ENCODE measurements at places on chromosomes 11 and 22.

- DNase-seq: peak; percentile 92
Observed at GRCh38 chr11:45899448-45900174, 7.5 kb downstream of the FREY1 start.

DNA sequence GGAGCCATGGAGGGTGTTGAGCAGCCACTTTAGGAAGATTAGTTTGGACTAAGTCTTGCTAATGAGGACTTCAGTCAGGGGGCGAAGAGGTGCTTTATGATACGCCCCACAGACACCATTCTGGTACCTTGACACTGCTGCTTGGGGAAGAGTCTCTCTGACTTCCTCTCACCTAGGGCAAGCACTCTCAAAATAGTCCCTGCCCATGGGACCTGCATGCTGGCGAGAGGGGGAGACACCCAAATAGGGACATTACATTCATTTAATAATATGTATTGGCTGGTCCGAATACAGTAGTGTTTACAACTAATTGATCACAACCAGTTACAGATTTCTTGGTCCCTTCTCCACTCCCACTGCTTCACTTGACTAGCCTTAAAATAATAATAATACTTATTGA is 4.4 kb upstream of the CATSPERZ start:
- DNase-seq: no peak

GRCh38 chr11:77654770-77655434 is 17.3 kb upstream of the CLNS1A start:
- DNase-seq: no peak

- DNase-seq: no peak
Observed at GRCh38 chr11:76172583-76172982, 33.7 kb downstream of the WNT11 start.

- DNase-seq: no peak
Observed at GRCh38 chr11:131136486-131136885, 220.2 kb upstream of the SNX19 start.

DNA sequence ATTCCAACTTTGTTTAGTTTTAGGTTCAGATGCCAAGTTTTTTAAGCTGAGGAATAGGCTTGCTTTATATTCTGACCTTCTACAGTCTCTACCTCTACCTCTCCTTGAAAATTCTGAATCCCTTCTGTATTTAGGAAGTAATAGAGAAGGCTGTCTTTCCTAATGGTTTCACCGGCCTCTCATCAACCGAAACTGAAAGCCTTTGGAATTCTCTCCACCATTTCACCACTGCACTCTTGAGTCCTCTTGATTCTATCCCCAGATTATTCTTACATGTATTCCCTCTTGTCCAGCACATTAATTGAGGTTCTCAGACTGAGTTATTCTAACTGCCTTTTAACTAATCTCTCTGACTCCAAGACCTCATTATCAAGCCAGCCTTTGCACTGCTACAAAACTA is 67.7 kb upstream of the PICALM start:
- DNase-seq: no peak

DNA sequence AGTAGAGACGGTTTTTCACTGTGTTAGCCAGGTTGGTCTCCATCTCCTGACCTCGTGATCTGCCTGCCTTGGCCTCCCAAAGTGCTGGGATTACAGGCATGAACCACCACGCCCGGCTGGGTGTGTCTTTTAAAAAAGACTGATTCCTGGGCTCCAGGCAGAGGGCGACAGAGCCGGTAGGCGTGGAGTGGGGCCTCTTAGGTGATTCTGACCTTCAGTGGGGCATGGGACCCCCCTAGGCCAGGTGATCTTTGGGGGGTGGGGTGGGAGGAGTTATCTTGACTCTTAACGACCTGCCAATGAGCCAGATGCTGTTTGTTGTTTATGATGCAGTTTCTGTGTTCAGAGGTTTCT is 12.9 kb upstream of the SORL1-AS1 start:
- no peak for DNase-seq

- DNase-seq: no peak
Observed at GRCh38 chr11:97722065-97722464, 1298.7 kb upstream of the CNTN5 start.

- no peak for DNase-seq
Observed at GRCh38 chr11:105023003-105023402, at the start of gene CASP5. Gene CASP5, minus strand, starts transcription at chr11:105023168. Its CDS starts 32 bp downstream, at chr11:105023136.

GRCh38 chr11:107496011-107496410 is 38.4 kb upstream of the CWF19L2 start:
- peak; percentile 31 for DNase-seq

GRCh38 chr11:12512826-12513395 is 135.5 kb downstream of the PARVA start:
- DNase-seq: no peak

DNA sequence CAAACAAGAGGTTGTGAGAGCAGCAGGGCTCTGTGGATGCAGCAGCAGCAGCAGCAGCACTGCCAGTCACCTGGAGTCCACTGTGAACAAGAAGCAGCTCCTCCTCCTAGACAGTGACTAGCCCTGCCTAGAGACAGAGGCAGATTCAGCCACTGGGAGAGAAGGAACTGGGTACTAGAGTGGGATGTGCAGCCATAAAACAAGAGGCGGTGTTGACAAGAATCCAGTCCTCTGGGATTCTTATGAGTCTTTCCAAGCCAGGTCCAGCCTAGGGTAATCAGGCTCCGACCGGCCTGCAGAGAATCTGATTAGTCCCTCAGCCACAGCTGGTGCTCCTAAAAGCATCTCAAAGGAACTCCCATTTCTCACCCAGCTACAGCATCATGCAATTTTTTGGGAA is 83.9 kb upstream of the USP47 start:
- no peak for DNase-seq

- no peak for DNase-seq
Observed at GRCh38 chr11:127493330-127494022, 492.9 kb upstream of the KIRREL3 start.

DNA sequence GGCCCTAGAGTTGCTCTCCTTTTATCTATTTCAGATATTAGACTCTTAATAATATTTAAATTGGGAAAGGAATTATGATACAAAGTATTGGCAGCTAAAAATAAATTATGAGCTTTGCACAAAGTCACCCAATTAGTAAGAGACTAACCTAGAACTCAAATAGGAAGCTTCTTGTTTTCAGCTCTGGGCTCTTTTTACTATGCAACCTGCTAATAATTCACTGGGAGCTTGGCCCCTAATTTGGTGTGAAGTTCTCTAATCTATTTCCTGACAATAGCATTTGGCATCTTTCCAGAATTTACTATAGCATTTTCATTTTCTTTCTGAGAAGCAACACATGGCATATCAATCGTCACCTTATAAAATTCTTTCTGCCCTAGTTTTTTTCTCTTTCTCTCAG is 727.7 kb upstream of the ANO5 start:
- DNase-seq: no peak

DNA sequence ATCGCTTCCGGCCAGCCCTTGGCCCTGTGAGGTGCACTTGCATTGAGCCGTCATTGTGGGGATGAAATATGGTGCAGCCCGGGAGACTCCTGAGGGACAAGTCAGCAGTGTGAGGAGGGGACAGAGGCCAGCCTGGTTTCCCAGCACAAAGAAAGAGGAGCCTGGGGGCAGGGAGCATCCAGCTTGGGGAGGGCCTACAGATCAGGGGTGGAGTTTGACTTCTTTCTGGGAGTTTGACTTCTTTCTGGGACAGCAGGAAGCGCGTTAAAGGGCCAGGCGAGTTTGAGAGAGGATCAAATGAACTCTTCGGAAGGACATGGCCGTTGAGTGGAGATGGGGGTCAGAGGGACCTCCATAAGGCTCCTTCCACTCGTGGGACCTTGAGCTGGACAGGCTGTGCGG is 91.9 kb downstream of the LRRC32 start:
- DNase-seq: no peak

DNA sequence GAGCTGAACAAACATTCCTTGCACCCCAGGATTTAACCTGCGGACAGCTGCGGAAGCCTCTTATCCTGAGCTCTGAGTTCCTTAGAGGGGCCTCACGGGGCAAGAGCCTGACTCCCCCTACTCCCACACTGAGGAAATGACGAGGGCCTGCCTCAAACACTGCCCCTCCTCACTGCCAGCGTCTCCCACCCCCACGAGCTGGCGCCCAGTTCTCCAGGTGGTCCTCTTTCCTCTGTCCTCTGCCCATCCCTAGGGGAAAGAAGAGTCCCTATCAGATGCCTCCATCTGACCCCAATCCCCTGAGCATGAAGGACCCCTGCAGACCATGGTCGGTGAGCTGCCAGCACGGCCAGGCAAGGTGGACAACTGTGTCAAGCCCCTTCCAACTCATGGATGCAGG is 14.3 kb downstream of the CHST1 start:
- no peak for DNase-seq

DNA sequence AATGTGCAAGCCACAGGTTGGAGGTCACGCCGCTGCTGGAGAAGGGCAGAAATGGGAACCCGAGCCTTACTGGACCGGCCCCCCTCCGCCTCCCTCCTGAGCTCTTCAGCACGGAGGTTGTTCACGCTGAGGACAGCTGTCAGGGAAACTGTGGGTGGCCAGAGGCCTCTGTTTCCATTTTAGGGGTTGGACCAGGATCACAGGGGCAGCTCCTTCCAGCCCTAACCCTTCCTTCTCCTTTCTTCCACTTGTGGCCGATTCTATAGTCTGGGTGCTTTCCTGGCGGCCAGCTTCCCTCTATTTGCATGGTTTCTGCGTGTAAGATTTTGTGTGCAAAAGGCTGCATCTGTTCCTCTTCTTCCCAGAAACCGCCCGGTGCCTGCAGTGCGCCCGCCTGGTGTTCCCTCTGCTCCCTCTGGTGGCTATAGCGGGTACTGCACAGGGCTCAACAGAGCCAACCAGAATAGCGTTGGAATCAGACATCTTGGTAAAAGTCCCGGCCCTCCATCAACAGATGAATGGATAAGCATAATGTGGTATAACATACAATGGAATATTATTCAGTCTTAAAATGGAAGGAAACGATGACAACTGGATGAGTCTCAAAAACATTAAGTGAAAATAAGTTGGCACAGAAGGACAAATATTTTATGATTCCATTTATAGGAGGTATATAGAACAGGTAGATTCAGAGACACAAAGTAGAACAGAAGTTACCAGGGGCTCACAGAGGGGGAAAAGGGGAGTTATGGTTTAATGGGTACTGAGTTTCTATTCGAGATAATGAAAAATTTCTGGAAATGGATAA is 8.4 kb upstream of the SLC22A8 start:
- DNase-seq: peak; percentile 85

DNA sequence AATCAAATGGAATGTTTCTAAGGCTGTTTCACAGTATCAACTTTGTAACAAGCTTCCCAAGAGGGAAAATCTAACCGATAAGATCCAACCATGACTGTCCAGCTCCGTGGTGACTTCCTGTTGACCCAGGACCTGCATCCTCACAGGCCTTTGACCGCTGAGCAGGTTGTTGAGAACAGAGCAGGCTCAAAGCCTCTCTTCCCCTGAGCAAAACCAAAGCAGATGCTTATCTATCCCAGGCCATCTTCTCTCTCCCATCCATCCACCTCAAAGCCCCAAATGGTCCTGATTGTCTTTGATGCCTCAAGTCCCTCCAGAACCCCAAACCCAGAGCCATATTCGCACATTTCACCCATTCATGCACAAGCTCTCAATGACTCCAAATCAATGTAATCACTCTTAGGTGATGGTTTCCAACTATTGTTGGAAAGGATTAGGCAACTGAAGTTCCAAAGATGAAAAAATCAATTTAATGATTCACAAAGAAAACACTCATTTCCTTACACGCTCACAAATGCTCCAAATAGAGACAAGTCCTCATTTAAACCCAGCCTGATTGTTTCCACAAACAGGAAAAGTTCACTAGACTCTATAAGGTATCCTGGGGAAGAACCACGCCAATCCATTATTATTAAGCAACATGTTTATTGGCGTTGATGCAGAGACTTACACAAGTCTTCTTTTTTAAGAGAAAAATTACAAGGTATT is 48.7 kb downstream of the C11orf58 start:
- DNase-seq: no peak

DNA sequence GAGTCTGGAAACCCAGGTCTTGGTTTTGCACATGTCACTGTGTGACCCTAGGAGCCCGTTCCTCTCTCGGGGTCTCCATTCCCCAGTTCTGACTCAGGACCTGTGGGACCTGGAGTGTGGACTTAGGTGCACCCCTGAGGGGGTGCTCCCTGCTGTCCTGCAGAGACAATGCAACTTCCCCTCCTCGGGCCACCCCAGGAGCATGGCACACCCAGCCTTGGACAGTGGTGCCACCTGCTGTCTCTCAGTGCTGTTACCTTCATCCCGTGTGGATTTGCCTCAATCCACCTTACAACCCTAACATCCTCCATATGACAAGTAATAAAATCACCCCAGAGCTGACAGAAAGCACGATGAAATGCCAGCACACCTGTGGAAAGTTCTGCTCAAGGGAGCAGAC is 27.5 kb upstream of the CRYBB3 start:
- peak; percentile 64 for DNase-seq

GRCh38 chr11:128544471-128545051 is 42.8 kb downstream of the ETS1 start:
- DNase-seq: no peak

DNA sequence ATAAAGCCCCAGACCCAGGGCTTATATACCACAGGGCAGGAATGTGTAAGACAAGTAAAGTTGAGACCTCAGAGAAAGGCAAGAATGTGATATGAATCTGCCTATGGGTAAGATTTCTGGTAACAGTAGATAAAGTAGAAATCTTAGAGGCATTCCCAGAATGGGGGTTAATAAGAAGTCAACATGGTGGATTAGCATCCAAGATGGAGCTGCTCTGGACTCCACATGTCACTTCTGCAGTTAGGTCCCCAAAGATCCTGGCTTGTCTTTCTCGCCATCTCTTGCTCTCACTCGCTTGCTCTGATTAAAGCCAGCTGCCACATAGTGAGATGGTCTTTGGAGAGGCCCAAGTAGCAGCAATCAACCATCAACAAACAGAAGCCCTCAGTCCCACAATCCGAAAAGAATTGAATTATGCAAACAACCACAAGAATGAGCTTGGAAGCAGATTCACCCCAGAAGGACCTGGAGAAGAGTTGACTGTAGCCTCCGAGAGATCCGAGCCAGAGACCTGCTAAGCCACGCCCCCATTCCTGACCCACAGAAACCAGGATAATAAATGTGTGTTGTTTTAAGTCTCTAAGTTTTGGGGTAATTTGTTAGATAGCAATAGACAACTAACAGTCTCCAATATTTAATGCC is 5.4 kb upstream of the C11orf86 start:
- DNase-seq: no peak

DNA sequence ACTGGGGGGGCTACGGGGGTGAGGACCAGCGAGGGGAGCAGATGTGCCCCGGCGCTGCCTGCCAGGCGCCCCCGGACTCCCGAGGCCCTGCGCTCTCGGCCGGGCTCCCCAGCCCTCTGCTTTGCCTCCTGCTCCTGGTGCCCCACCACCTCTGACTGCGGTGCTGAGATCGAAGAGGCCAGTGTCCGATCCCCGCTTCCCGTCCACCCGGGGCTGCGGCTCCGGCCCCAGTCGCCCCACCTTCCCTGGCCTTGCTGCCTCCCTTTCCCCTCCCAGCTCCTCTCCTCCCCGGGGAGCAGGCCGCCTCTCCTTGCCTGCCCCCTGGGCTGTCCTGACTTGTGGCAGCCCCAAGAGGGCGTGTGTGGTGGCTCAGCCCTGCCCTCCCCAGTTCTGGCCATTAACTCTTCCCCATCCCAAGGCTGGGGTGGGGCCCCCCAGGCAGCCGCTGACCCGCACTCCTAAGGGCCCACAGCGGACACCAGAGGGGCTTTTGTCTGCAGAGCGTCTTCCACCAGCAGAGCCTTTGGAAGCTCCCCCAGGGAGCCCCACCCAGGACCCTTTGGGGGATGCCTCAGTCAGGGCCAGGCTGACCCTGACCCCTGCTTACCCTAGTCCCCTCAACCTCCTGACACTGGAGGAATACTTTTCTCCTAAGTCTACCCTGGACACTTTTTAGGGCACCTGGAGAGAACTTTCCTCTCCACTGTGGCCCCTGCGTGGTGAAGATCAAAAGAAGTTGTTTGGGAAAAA is 16.6 kb downstream of the RTN4RL2 start:
- DNase-seq: peak; percentile 93

GRCh38 chr11:12846786-12847615 is 162.1 kb upstream of the RASSF10 start:
- DNase-seq: no peak

Data from T47D (cell line).